Hepatocyte (in vitro differentiated cells): ENCODE measurements at places on chromosomes 5 and 9. TPM values are rescaled to one million over a fixed set of nuclear protein-coding genes. Genes with fewer than 3 reads are reported as not detected.
A peak's percentile ranks its signal among the peaks of the same experiment; 100 is the strongest.

Gene PRDM9
- 0.56 TPM in 1 of 2 replicates, not detected in the other for total RNA-seq

Gene GPR21
- total RNA-seq, result 0.50 and 2.2 TPM in 2 replicates

Gene NMUR2
- total RNA-seq, result 0.40 TPM in 1 of 2 replicates, not detected in the other

Gene CDHR2
- total RNA-seq, result 24.8 and 29.8 TPM in 2 replicates

Gene EQTN
- total RNA-seq, result 1.1 TPM in 1 of 2 replicates, not detected in the other

Gene SAPCD2
- 4.6 and 7.5 TPM in 2 replicates for total RNA-seq

Gene C5orf63
- total RNA-seq, result 0.23 and 0.24 TPM in 2 replicates

Gene FCN2
- not detected in 2 replicates for total RNA-seq

DNA sequence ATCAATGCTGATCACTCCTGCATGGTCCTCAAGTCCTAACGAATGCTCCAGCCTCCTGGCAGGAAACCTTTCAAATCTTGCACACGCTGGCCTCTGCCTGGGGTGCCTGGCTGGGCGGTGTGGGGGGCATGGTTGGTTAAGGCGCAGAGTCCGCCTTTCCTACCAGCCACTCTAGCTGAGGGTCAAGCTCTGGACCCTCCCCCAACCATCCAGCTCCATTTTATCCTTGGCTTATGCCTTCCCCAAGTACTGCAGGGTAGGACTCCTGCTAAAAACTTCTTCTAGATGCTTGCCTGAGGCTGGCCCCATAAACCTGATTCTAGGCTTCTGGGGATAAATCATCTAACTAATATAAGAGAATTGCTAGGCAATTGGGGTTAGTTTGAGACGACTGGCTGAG lies 808 bp upstream of the MVB12B start:
- peak overlapping the region; percentile 92 for H3K27ac ChIP-seq
- no peaks in the 10 kb centered on the region for H3K36me3 ChIP-seq
- H3K4me3 ChIP-seq, result peak overlapping the region; percentile 79
- H3K4me1 ChIP-seq, result peaks cover 11% of the 10 kb centered on the region
- no peaks in the 10 kb centered on the region for H3K27me3 ChIP-seq

GRCh38 chr5:79585116-79585515 lies 27.1 kb upstream of the TENT2 start:
- no peak overlapping the region for H3K4me3 ChIP-seq
- H3K27me3 ChIP-seq, result no peaks in the 10 kb centered on the region
- peaks cover 2% of the 10 kb centered on the region for H3K4me1 ChIP-seq
- H3K27ac ChIP-seq, result no peak overlapping the region
- no peak for DNase-seq
- H3K36me3 ChIP-seq, result no peaks in the 10 kb centered on the region

DNA sequence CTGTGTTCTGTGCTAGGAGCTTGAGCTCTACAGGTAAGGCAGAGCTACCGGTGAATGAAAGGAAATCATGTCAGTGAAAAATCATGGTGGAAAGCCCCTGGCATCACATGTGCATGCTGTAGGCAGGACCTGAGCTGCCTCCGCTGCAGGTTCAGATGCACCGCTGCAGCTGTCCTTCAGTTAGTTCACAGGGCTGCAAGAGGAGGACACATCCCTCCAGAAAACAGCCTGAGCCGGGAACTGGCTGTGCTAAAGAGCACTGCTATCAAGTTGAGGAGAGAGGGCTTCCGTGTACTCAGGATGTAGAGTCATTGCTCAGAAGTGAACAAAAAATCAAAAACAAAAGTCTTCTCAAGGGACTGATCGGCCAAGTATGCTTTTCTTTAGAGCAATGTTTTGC lies 138.6 kb downstream of the ERCC6L2 start:
- H3K4me1 ChIP-seq, result no peaks in the 10 kb centered on the region
- no peak overlapping the region for H3K4me3 ChIP-seq
- H3K27me3 ChIP-seq, result no peaks in the 10 kb centered on the region
- no peak for DNase-seq

DNA sequence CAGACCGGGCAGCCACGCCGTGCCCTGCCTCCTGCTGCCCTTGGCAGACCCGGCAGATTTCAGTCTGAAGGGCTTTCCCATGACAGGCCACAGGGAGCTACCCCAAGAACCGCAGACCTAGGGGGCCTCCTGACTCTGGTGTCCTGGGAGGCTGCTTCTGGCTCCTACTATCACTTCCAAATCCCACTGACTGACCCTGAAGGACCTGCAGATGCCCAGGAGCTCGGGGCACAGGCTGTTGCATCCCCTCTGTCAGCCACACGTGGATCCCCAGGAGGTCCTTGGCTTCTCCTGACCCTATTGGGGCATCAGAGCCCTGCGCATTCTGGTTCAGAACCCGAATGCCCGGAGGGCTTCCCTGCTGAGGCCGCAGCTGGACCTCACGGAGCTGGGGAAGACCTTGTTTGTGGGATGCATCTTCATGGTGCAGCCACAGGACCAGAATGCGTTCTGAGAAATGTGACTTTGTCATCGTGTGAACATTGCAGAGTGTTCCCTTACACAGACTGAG lies 81.3 kb upstream of the IRX4 start:
- no peaks in the 10 kb centered on the region for H3K4me1 ChIP-seq
- no peak overlapping the region for H3K27ac ChIP-seq
- no peak overlapping the region for H3K4me3 ChIP-seq
- no peaks in the 10 kb centered on the region for H3K27me3 ChIP-seq
- H3K36me3 ChIP-seq, result no peaks in the 10 kb centered on the region
- no peak for DNase-seq

DNA sequence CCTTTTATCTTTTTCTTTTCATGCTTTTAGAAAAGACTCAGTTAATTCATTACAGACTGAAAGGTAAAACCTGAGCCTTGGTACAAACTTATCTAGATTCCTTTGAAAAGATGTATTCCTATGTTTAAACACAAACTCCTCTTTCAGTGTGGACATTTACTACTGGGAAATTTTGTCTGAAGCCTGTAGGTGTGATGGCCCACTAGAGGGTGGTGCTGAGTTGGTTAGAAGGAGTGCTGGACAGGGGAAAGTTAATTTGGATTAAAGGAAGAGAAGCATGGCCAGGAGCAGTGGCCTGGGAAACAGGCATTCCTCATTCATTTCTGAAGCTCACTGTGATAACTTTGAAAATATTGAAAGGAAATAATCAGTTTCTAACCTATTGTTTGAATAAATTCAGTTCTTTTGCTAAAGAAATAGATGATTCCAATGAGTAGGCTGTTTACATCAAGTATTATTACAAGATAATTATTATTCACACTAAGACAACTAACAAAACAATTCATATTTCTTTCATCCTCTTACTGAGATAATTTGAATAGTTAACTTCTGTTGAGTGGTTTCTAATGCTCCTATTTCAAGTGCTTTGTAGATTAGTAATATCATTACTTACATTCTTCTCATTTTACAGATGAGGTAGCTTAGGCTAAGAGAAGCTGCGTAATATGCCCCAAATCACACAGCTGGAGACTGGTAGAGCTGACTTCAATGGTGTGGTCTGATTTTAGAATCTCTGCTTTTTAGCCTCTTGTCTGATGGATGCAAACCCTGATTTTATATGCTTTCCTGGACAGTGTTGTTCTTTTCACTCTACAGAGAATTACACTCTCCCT lies 150.9 kb downstream of the ADGRV1 start:
- H3K4me3 ChIP-seq, result no peak overlapping the region
- H3K4me1 ChIP-seq, result no peaks in the 10 kb centered on the region
- DNase-seq, result peak; percentile 67

- H3K4me3 ChIP-seq, result no peak overlapping the region
- peaks cover 20% of the 10 kb centered on the region for H3K4me1 ChIP-seq
- H3K27ac ChIP-seq, result no peak overlapping the region
- H3K36me3 ChIP-seq, result no peaks in the 10 kb centered on the region
- DNase-seq, result no peak
- H3K27me3 ChIP-seq, result no peaks in the 10 kb centered on the region
These were observed 79.5 kb upstream of the FAM169A start for GRCh38 chr5:74945561-74946165.

DNA sequence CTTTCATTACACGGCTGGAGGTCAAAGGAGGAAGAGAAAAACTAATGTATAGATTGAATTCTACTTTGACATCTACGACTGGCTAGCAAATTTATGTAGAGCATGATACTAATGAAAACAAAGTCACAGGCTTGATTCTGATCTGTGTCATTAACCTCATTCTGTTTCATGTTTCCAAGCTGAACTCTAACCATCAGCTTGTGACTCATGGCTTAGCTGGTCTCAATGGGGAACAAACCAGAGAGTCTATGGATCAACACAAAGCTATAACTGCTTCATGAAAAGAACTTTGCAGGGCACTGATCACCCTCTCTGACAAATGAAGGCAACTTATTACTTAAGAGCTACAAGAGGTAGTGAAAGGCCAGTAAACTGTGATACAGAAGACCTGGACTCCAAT lies 23.6 kb upstream of the PDE4D start:
- no peak for DNase-seq
- H3K4me3 ChIP-seq, result no peak overlapping the region
- no peaks in the 10 kb centered on the region for H3K4me1 ChIP-seq
- H3K27me3 ChIP-seq, result no peaks in the 10 kb centered on the region
- no peak overlapping the region for H3K27ac ChIP-seq
- H3K36me3 ChIP-seq, result no peaks in the 10 kb centered on the region

- DNase-seq, result no peak
- no peak overlapping the region for H3K27ac ChIP-seq
- H3K27me3 ChIP-seq, result no peaks in the 10 kb centered on the region
- H3K36me3 ChIP-seq, result no peaks in the 10 kb centered on the region
These were observed 110.5 kb upstream of the CDKN2B start for GRCh38 chr9:22119522-22120158.

DNA sequence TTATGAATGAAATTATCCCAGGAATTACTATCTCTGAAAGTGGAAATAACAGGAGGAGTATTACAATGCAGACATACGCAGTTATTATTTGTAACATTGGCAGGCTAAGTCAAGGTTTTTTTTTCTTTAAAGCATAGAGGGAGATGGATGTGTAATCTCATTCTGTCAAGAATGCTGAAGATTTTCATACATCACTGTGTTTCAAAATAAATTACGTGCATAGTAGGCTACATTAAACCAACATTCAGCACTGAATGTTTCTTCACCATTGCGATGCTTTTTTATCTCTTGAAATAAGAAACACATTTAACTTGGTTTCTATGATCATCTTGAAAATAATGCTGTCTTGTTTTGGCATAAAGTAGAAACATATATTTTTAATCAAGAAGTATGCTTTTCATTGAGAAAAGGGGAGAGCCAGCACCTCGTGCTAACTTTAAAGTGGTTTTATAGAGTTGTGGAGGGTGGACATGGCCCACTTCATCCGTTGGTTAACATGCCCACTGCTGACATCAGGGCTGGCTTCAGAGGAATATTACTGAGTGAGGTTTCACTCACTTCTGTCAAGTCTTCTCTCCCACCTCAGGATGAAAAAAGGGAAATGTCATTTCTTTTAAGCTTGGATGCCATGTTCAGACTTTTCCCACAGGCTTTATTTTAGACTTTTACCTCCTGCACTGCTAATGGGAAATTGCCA lies 203.6 kb upstream of the MEF2C start:
- no peaks in the 10 kb centered on the region for H3K27me3 ChIP-seq
- H3K4me3 ChIP-seq, result no peak overlapping the region
- no peaks in the 10 kb centered on the region for H3K36me3 ChIP-seq
- H3K27ac ChIP-seq, result no peak overlapping the region

DNA sequence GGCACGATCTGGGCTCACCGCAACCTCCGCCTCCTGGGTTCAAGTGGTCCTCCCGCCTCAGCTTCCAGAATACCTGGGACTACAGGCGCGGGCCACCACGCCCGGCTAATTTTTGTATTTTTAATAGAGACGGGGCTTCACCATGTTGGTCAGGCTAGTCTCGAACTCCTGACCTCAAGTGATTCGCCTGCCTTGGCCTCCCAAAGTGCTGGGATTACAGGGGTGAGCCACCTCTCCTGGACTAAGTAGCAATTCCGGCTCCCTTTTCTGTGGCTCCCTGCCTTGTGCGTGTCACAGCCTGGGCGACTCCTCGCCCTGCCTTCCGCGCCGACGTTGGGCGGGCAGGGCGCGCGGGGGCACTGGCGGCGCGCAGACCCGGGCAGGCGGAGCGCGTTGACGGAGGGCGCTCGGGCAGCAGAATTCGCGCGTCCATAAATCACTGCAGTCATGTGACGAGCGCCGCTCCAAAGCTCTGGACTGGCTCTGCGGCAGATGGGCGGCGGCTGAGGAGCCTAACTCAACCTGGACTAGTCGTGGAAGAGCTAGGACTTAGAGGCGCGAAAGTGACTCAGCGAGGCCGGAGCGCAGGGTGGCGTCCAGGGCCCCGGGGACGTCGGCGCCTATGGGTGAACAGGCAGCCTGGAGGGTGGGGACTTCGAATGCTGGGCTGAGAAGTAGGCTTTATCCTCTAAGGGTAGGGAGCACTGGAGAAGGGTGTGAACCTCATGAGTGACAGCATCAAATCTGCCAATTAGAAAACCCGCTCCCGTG lies 1.4 kb upstream of the CIZ1 start:
- no peaks in the 10 kb centered on the region for H3K27me3 ChIP-seq
- H3K4me1 ChIP-seq, result peaks cover 9% of the 10 kb centered on the region
- H3K4me3 ChIP-seq, result no peak overlapping the region
- no peak for DNase-seq

GRCh38 chr5:72454996-72455395 lies 52.2 kb downstream of the ZNF366 start:
- H3K36me3 ChIP-seq, result no peaks in the 10 kb centered on the region
- DNase-seq, result no peak
- H3K27me3 ChIP-seq, result no peaks in the 10 kb centered on the region
- no peak overlapping the region for H3K27ac ChIP-seq

- H3K27me3 ChIP-seq, result no peaks in the 10 kb centered on the region
- H3K4me1 ChIP-seq, result no peaks in the 10 kb centered on the region
- no peak for DNase-seq
These were observed 3.9 kb downstream of the FABP6 start for GRCh38 chr5:160233215-160233614.

DNA sequence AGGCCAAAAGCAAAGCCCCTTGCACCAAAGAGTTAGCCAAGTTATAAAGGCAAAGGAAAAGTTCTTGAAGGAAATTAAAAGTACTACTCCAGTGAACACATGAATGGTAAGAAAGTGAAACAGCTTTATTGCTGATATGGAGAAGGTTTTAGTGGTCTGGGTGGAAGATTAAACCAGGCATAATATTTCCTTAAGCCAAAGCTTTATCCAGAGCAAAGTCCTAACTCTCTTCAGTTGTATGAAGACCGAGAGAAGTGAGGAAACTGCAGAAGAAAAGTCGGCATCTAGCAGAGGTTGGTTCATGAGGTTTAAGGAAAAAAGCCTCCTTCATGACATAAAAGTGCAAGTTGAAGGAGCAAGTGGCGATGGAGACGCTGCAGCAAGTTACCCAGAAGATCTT lies 3.1 kb upstream of the NUDT12 start:
- peaks cover 12% of the 10 kb centered on the region for H3K4me1 ChIP-seq
- H3K27me3 ChIP-seq, result no peaks in the 10 kb centered on the region
- no peak overlapping the region for H3K4me3 ChIP-seq
- H3K36me3 ChIP-seq, result no peaks in the 10 kb centered on the region

GRCh38 chr5:600886-601541 lies 11.1 kb upstream of the CEP72 start:
- DNase-seq, result no peak
- H3K4me3 ChIP-seq, result no peak overlapping the region
- H3K27me3 ChIP-seq, result peaks cover 22% of the 10 kb centered on the region
- H3K27ac ChIP-seq, result no peak overlapping the region
- H3K4me1 ChIP-seq, result no peaks in the 10 kb centered on the region
- H3K36me3 ChIP-seq, result no peaks in the 10 kb centered on the region

- no peaks in the 10 kb centered on the region for H3K27me3 ChIP-seq
- H3K27ac ChIP-seq, result peak overlapping the region; percentile 59
- H3K4me1 ChIP-seq, result no peaks in the 10 kb centered on the region
- H3K4me3 ChIP-seq, result no peak overlapping the region
These were observed 109.3 kb upstream of the IFNE start for GRCh38 chr9:21591221-21592062.
